Activated naive CD4-positive, alpha-beta T cell treated with anti-CD3 and anti-CD28 coated beads, Interleukin-2, amount 50 U/mL, for 72 hours (primary cell): ENCODE measurements at places on chromosomes 1 and 21. TPM values are rescaled to one million over a fixed set of nuclear protein-coding genes. Genes with fewer than 3 reads are reported as not detected.

DNA sequence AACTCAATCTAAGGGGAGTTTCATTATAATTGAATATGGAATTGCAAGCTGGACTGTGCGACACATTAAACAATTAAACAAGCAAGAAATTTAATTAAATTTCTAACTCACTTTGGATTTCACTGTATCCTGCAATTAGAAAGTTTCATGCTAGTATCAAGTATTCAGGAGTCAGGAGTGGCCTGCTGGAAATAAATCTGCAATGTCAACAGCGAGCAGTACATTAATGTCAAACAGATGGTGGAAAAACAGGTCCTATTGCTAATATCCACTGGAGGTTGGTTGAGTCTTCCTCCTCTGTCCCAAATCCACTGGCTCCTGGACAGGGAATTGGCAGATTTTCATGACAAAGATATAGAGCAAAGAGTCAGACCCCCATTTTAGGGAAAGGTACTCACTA is 237.1 kb downstream of the VAV3 start:
- DNase-seq, result no peak

The TOR1AIP2 gene
- total RNA-seq, result 46.7 TPM

The CYP4A22 gene
- total RNA-seq, result not detected

DNA sequence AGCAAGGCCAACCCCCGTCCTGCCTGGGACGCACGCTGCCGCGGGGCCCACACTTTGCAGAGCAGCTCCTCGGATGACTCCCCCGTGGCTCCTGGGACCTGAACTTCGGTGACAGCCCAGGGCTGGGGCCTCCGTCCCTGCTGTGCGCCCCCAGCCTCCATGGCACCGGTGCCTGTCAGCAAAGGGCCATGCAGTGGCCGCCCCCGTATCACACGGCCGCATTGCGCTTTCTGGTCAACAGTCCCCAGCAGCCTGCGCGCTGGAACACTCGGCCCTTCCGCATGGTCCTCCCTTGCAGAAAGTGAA is 18.0 kb downstream of the NADK start:
- DNase-seq, result no peak

- DNase-seq, result no peak
These were observed 96.5 kb upstream of the CAMK1G start for GRCh38 chr1:209486861-209487593.

The DPH2 gene
- 31.1 TPM for total RNA-seq

DNA sequence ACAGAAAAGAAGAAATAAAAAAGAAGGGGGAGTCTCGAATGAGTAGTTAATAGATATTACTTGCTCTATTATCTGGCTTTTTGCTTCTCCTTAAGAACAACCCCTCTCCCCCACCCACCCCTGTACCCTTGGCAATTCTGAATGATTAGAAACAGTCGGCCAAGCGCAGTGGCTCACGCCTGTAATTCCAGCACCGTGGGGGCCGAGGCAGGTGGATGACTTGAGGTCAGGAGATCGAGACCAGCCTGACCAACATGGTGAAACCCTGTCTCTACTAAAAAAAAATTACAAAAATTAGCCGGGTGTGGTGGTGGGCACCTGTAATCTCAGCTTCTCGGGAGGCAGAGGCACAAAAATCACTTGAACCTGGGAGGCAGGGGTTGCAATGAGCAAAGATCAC is 42.7 kb downstream of the GATAD2B start:
- no peak for DNase-seq

- no peak for DNase-seq
These were observed 39.2 kb downstream of the NSL1 start for GRCh38 chr1:212752252-212752933.

- no peak for DNase-seq
These were observed 87.2 kb downstream of the LAMC2 start for GRCh38 chr1:183273300-183273699.

DNA sequence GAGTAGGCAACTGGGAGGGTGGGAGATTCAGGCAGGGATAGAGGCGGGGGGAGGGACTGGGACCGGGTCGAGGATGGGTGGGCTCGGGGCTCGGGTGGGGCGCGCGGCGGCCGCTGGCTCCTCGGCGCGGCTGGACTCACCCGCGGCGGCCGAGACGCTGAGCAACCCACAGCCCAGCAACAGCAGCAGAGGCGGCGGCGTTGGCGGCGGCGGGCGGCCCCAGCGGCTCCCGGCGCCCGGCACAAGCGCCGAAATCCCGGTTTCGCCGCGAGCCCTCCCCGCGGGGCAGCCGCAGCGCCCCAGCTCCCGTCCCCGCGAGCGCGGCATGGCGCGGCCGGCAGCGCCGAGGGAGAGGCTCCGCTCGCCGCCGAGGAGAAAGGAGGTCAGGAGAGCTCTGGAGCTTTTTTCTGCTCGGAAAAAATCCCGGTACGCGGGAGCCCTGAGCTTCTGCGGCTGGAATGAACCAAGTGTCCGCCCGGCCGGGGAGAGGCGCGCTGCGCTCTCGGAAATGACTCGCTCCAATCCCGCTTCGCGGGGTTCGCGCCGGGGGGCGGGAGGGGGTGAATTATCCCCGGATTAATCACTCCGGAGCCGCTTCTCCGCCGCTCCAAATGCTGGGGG is at the start of gene CSMD2:
CSMD2 (minus strand) TSS at position 460 of the 621 bp plus-strand sequence; CDS start at position 327, 133 bp downstream.
- no peak for DNase-seq

DNA sequence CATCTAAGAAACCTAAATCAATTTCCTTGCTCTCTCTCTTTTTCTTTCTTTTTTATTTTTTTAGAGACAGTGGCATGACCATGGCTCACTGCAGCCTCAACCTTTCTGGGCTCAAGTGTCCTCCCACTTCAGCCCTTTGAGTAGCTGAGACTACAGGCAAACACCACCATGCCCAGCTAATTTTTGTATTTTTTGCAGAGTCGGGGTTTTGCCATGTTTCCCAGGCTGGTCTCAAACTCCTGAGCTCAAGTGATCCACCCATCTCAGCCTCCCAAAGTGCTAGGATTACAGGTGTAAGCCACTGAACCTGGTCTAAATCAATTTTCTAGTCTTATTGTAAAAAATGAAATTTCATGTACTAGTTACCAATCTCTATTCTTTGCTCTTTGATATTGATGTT is 108.9 kb downstream of the LHX8 start:
- no peak for DNase-seq

DNA sequence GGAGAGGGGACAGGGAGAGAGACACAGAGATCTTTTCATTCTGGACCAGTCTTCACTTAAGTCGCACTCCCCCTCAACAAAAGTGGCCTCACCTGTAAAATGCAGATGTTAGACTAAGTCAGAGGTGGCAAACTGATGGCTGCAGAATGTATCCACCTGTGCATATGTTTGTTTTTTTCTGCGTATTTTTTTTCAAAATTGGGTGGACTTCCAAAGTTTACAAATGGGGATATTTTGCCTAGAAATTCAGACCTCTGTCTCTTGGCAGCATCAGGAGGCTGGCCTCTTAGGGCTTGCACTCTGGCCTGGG is 525.0 kb downstream of the MATN1 start:
- no peak for DNase-seq
